ENCODE measurements at places on chromosomes 7 and 10.

GRCh38 chr7:108000875-108001763 lies 1.8 kb downstream of the LAMB1 start:
- DNase-seq, result no peak

DNA sequence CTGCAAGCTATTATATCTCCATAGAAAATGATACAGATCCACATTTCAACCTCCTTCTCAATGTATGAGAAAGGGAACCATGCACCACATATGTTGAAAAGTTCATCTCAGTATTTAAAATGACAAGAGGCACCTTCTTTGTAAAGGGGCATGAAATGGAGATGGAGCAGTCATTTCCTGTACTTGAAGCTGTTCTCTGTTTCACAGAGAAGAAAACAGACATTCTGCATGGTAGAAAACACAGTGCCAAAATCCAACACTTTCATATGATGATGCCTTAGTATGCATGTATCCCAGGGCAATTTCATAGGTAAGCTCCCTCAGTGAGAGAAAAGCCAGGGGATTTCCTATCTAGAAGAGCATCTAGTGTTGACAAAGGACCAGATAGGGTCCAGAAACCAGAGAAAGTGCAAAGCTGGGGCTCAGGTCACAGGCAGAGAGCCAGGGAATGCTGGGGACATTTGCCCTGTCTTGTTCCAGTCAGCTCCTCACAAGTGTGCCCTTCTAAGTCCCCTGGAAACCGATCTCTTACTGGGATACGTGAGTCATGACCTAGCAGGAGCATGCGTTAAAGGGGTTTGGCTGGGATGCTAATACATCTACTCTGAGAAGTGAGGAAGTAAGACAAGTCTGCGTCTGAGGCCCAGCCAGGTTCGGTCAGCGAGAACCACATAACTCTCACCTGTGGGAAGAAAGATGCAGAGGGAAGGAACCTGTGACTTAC lies 118.7 kb downstream of the ICA1 start:
- DNase-seq, result no peak

- no peak for DNase-seq
Observed at GRCh38 chr7:116258734-116259133, 48.4 kb downstream of the TES start.

DNA sequence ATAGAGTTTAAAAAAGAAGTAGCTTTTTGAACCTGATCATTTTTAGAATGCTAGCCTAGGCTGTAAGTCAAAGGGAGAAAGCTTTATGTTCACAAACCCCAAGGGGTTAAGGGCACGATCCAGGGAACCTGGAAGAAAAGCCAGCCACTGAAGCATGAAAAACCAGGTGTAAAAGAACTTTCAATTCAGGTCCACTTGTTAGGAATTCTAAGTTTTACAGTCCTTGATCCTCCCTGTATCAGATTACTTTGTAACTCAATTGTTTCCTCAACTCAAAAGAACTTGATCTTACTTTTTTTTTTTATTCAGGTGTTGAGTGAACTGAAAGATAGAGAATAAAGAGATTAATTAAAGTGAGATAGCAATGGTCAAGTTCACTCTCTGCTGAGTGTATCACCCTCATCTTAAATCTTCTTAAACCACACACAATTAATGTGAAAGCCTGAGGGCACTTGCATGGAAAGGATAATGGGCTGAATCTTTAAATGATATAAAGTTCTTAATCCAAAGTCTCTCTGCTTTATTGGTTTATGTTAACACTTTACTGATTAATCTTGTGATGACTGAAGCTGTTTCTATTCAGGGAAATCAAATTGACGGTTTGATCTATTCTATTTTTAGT lies 672.2 kb upstream of the LRRN3 start:
- DNase-seq, result no peak

GRCh38 chr7:151373599-151373998 lies 32.0 kb downstream of the NUB1 start:
- no peak for DNase-seq

DNA sequence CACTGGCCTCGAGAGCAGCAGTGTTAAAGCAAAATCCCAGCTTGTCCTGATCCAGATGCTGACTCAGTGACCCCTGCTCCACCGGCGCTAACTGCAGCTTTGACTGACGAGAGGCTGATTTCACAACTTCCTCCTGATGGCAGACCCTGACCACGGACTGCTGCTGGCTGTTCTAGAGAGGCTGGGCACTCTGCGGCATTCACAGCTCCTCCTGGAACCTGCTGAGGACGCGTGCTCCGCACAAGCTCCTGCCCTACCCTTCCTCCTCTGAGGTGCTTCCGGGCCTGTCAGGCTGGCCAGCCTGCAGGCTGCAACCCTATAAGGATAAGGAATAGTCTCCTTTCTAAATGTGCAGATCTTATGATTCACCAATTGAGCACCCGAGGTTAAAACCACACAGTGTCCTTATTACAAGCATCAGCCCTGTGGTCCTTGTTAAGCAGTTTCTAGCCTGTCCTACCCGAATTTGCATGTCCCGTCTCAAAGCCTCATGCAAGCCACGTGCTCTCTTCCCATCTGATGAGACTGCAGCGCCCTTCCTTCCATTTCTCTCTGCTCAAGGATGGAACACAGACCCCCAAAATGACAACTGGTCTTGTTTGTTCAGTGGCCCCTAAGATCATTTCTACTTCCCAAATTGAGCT lies 35.5 kb upstream of the NCAPG2 start:
- no peak for DNase-seq

DNA sequence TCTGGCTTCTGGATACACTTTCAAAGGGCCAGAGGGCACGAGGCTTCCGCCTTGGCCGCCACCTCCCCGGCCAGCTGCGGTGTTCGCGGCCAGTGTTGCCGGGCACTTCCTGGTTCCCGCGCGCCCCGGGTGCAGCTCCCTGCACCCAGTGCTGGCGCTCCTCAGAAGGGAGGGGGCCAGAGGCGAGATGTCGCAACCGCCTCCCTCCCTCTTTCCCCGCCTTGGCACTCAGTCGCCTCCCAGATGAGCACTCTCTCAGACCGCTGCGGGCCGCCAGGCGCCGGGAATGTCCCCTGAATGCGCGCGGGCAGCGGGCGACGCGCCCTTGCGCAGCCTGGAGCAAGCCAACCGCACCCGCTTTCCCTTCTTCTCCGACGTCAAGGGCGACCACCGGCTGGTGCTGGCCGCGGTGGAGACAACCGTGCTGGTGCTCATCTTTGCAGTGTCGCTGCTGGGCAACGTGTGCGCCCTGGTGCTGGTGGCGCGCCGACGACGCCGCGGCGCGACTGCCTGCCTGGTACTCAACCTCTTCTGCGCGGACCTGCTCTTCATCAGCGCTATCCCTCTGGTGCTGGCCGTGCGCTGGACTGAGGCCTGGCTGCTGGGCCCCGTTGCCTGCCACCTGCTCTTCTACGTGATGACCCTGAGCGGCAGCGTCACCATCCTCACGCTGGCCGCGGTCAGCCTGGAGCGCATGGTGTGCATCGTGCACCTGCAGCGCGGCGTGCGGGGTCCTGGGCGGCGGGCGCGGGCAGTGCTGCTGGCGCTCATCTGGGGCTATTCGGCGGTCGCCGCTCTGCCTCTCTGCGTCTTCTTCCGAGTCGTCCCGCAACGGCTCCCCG lies at the start of gene FFAR4:
Gene FFAR4 (plus strand): TSS at position 231 of the 842 bp plus-strand sequence. CDS start 56 bp downstream, at position 287.
- DNase-seq, result no peak

GRCh38 chr7:101155303-101155702 lies 1.0 kb downstream of the AP1S1 start:
- no peak for DNase-seq

DNA sequence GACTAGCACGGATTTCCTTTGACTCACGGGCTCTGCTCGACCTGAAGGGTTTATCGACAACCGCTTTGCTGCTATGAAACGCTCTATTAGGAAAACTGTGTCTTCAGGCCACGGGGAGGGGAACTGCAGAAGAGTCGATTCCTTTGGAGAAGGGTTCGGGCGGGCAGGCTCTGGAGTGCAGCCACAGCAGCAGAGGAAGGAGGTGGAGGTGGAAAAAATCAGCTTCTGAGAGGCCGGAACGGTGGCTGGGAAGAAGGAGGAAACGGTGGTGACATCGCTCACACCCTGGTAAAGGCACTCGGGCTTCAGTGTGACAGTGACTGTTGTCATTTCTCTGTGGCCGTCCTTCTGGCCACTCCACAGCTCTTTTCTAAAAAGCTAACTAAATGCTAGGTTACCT lies 64.6 kb upstream of the MGMT start:
- no peak for DNase-seq

DNA sequence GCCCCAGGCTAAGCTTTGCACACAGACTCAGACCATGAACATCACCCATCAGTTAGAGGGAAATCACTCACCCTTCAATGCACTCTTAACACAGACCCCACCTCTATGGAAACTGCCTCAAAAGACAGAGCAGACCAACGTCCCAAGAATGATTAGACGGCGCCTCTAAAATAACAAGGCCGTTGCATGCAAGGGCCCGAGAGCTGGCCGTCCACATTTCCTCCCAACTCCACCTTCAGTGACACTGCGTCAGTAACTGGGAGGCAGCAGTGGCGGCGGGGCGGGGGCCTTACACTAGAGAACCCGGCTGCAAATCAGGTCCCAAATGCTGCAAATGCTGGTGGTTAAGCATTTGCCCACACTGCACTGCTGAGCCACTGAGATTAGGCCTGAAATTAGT lies 115.0 kb downstream of the PTPRN2 start:
- DNase-seq, result no peak
